ENCODE measurements at places on chromosomes 16 and 17.

GRCh38 chr16:24088767-24089166 is 167.4 kb upstream of the CACNG3 start:
- no peak for DNase-seq

DNA sequence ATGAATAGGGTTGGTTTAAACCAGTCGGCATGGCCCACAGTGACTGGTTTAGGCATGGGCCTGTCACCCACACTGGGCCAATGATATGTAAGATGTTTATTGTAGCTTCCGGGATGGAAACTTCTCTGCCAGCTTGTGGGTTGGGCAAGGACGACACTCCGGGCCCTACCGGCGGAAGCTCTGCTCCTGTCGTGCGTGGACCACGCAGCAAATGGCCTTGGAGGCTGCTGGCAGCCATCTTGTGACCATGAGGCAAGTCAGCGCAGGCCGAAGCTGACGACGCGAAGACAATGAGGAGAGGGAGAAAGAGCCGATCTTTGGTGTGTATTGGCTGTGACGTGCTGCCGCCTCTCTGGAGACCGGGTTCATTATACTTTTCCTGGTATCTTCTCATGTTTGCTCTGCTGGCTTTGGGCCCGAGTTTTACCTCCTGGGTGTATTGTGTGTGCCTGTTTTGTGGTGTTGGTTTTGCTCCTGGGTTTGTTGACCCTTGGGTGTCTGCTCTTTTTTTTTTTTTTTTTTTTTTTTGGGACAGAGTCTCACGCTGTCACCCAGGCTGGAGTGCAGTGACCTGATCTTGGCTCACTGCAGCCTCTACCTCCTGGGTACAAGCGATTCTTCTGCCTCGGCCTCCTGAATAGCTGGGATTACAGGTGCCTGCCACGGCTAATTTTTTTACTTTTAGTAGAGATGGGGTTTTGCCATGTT is 15.4 kb downstream of the SLC25A10 start:
- no peak for DNase-seq

DNA sequence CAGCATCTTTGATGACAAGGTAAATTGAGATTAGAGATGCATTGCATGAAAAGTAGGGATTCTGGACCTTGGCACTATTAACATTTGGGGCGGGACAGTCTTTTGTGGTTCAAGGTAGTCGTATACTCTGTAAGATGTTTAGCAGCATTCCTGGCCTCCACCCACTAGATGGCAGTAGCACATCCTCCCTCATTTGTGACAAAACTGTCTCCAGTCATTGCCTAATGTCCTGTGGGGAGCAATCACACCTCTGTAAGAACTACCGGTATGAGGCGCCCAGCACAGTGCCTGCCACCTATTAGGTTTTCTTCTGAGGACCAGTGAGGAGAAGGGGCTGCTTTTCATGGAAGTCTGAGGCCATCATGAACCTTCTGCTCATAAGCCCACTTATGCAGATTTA is 180.8 kb downstream of the RBFOX1 start:
- no peak for DNase-seq

DNA sequence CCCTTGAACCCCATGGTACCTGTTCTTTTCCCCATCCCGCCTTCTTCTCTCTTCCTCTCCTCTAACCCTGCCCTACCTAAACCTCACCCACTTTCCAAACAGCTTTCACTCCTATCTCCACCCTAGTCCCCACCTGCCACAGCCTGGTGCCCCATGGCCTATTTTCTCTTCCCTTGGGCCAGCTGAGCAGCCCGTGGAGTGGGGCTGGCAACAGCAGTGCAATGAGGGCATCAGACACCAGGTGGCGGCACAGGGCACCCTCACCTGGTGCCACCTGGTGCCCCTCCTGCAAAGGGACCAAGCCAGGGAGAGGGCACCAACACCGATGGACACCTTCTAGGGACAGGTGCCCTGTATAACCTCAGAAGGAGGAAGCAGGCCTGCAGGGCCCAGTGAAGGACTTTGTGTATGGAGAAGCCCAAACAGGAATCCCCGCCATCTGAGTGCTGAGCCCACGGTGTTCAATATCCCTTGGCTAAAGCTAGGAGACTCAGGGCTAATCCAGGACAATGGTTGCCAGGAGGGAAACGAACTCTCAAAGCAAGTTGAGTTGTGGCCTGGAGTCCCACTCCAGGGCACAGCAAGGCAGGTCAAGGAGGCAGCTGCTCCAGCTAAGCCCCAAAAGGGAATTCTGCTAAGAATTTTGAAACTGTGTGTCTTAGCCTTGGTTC is 4.0 kb upstream of the ABCC3 start:
- no peak for DNase-seq

- no peak for DNase-seq
Observed at GRCh38 chr17:29867643-29868181, 62.3 kb downstream of the SSH2 start.

- DNase-seq = no peak
Observed at GRCh38 chr16:81445143-81445961, 744 bp downstream of the CMIP start.

GRCh38 chr17:12719948-12720347 is 54.3 kb downstream of the MYOCD start:
- DNase-seq = no peak

- DNase-seq = no peak
Observed at GRCh38 chr17:37273409-37274051, 102.3 kb upstream of the C17orf78 start.

- no peak for DNase-seq
Observed at GRCh38 chr17:13393841-13394710, 207.7 kb downstream of the HS3ST3A1 start.

- DNase-seq = no peak
Observed at GRCh38 chr16:79272141-79272577, 328.4 kb downstream of the MAF start.

DNA sequence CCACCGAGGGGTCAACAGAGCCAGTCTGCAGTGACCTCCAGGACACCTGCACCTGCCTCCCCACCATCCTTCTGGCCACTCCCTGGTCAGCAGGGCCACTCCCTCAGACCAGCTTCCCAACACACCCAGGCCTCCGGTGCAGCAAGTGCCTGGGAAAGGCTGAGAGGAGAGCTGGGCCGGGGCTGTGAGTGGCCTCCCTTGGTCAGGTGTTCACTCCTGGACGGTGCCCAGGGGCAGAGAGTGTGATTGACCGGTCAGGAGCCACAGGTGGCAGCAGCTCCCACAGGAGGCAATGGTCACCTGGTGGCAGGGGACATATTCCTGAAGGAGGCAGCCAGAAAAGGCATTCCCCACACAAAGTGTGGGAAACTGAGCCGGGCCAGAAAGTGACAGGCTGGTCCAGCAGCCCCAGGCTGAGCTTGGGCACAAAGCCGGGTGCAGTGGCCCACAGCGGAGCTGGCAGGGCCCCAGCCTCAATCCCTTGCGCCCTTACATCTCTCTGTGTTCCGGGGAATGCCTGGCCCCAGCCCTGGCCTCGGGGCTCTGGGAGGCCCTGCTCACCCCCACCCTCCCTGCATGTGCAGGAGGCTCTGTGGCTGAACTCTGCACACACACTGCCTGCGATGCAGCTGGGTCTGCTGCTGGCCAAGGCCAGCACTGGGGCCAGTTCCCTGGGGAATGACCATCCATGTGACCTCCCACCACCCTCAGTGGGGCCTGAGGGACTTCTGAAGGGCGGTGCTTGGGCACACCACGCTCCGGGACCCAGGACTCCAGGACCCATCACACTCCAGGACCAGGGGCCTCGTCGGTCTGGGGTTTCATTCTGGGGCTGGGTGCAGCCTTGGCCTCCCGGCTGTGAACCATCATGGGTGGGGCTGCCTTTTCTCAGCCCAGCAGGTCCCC is 1.2 kb upstream of the C17orf99 start:
- DNase-seq = no peak

- DNase-seq = no peak
Observed at GRCh38 chr16:22092143-22092933, at the start of gene VWA3A. VWA3A (plus strand) TSS chr16:22092541; CDS start chr16:22092638, 97 bp downstream.

All from NCI-H1694 (cell line).